ENCODE measurements at places on chromosomes 6 and 20.

GRCh38 chr6:151303231-151303630, 63.5 kb downstream of the AKAP12 start:
- DNase-seq = no peak

DNA sequence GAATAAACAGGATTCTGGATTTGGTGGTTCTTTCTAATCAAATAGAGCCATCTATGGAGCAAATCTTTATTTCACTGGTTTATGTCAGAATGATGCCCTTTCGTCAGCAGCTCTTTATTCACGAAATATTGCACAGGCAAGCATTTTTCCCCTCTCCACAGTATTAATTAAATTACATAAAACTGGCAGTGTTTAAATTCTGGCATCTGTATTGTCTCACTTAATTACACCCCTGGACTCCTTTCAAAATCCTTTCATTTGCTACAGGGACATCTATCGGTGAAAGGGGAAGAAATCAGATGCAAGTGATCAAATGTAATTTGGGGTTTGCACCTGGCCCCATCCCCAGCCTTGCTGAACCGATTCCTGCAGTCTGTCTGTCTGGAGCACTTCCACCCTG, 801.9 kb downstream of the QKI start:
- peak; percentile 24 for DNase-seq

DNA sequence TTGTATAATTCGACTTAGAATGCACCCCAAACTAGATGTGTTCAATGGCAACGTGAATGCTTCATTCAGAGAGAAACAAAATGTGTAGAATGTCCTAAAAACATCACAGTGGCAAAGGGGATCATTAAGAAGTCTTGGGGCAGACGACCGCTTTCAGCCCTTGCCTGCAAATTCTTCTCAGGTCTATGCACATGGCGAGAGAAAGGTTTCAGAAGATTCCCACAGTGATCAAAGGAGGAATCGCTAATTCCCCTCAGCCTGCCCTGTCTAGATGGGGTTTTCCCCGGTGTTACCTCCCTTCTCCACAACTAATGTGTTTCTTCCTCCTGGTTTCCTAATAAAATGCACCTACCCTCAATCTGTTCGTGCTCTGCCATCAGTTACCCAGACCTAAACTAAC, 13.3 kb upstream of the NHSL1 start:
- no peak for DNase-seq

GRCh38 chr6:17716221-17716620, 9.5 kb upstream of the NUP153 start:
- DNase-seq = no peak

DNA sequence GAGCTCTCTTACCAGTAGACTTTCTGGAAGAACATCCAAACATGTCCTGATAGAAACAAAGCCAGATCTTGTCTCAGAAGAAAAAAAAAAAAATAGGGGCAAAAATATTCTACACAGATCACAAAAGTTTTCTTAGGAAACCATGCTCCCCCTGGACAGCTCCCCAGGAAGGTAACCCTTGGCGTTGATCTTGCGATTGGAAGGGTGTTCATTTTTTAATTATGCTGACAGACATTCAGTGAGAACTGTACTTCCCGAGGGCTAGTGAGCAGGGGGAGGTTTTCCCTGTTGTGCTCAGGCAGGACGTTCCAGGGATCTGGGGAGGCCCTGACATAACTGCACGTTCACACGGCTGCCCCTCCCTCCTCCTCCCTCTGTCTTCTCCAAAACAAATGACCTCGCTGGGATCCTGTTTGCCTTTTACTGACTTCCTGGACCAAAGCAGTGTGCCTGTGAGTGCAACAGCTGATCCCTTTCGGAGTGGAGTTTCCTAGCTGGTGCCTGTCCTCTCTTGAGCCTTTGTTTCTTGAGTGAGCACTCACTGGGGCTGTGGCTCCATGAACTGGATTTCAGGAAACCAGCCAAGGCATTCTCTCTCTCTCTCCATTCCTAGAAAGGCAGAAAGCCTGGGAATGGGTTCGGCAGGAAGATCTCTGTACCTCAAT, 46.7 kb downstream of the MARCKS start:
- DNase-seq = no peak

DNA sequence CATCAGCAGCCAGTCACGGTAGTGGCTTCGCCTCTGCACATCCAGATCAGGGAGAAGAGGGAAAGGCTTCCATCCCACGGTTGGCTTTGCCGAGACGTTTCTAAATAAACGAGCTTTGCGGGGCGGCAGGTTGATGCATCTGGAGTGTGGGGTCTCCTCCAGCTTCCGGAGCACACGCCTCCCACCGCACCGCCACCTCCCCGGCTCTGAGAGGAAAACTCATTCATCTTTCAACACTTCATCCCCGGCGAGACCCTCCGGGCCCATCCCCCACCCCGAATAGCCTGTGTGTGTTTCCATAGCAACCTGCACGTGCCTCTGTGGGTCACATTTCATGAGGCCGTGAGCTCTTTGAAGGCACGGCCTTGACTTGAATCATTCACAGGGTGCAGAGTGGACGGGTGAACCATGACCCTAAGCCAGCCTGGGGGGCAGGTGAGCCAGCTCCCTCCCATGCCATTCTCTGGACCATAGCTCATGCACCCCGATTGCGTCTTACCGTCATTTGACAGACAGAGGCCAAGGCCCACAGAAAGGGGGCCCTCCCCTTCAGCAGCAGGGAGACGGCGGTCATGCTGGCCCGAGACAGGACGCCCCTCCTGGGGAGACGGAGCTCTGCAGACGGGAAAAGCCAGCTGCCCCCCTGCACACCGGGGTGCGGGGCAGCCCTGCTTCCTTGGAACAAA, 16.2 kb upstream of the CHRNA4 start:
- DNase-seq = no peak

DNA sequence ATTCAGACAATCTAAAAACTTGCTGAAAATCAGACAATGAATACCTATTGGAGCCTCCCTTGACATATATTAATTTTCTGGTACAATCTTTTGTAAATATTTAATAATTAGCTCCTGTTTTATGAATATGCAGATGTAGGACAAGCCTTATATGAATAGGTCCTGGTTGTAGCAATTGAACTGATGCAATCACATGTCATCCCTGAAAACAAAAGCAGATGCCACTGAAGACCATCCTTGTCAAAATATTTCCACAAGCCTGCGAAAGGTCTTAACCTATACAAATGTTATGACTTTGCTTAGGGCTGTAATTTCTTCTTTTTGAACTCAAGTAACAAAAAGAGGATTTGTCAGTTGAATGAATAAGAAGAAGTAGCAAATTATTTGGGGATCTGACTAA, 722.1 kb downstream of the EYS start:
- no peak for DNase-seq

DNA sequence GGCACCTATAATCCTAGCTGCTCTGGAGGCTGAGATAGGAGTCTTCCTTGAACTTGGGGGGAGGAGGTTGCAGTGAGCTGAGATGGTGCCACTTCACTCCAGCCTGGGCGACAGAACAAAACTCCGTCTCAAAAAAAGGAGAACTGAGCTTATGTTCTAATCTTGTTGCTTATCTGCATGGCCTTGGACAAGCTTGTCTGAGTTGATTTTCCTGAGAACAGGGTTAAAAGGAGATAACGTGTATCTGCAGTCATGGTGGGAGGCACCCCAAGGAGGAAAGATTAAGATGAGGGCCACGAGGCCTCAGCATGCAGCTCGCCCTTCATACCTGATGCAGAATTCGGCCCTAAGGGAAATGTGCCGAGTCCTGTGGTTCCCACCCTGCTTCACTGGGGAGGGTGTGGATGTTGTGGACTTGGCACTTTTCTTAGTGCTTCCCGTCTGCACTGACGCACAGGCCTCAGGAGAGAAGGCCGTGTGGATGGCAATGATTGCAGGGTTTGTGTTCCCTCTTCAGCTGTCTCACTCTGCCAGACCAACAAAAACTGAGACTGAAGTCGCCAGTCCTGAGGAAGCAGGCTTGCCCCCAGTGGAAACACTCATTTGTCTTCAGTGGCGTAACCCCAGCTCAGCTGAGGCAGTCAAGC, 56.3 kb downstream of the EZR start:
- no peak for DNase-seq

DNA sequence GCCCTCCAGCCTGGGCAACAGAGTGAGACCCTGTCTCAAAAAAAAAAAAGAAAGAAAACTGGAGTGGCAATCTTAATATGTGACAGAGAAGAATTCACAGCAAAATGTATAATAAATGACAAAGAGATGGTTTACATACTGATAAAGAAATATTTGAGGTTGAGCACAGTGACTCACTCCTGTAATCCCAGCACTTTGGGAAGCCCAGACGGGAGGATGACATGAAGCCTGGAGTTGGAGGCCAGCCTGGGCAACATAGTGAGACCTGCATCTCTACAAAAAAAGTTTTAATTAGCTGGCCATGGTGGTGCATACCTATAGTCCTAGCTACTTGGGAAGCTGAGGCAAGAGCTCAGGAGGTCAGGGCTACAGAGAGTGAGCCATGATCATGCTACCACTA, 12.4 kb upstream of the DEFB118 start:
- DNase-seq = no peak

DNA sequence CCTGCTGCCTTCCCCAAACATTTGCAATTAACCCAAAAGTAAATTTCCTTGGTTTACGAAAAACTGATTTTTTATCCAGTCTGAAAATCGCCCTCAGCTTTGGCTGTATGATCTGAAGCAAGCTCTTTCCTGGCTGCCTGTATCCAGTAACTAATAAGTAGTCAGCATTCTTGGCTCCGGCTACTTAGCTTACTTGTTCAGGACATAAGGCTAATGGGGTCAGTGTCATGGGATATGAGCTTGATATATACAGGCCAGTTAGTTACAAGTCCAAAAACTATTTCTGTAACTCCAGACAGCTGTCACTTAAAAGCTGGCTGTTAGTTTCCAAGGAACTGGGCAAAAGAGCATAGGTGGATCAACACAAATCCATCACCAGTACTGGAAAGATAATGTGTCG, 56.2 kb downstream of the KHDC1L start:
- DNase-seq = no peak

GRCh38 chr6:45651301-45651700, 273.6 kb upstream of the SUPT3H start:
- DNase-seq = no peak

- no peak for DNase-seq
Measured at GRCh38 chr6:45685076-45685475, 307.3 kb upstream of the SUPT3H start.

- no peak for DNase-seq
Measured at GRCh38 chr6:12993283-12993898, 276.8 kb downstream of the PHACTR1 start.

DNA sequence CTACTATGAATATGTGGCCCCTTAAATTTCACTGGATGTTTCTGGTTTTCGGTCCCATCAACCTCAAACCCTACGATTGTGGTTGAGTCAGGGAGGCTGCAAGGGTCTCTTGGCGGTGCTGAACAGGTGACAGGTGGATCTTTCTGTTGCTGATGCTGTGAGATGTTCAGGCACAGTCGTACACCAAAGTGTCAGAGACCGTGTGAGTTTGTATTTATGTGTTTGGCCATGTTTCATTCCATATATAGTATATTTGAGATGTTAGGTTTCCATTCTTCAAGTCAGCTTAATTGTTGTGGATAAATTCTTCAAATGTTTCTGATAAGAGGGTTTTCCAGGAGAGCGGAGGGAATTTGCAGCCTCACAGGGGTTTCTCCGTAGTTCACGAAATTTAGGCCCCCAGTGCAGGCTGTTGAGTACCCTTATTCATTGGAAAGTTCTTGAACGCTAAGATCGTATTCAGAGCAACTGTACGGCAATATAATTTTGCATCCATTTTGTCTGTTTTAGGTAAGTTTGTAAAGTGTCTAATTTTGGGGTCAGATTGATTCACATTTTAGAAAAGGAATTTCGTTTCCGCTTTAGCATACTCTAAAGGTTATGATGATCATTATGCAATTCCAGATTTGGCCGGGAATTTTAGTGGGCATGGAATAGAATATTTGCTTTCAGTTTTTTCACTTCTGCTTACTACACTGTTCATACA, 1.2 kb downstream of the TAB2 start:
- DNase-seq = no peak

DNA sequence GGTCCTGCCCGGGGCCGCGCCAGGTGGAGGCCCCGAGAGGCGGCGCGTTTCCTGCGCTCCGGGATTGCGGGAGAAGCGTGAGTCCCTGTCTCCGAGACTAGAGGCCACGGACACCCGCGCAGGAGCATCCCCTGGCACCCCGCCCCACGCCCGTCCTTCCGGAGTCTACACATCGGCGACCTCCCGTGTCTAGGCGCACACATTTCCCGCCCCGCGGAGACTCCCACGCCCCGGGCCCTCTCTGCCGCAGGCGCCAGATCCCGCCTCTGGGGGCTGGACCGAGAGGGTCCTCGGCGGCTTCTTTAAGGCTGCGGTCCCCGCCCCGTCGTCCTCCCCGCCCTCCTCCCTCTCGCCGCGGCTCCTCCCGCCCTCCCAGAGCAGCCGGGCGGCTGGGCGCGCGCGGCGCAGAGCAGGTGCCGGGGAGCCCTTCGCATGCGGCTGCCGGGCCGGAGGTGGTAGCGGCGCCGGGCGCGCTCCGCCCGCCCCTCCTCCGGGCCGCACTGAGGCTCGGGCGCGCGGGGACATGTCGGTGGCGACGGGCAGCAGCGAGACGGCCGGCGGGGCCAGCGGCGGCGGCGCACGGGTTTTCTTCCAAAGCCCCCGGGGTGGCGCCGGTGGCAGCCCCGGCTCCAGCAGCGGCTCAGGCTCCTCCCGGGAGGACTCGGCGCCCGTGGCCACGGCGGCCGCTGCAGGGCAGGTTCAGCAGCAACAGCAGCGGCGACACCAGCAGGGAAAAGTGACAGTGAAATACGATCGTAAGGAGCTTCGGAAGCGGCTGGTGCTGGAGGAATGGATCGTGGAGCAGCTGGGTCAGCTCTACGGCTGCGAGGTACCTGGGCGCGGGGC, at the start of gene PPP1R14C:
Gene PPP1R14C (plus strand): TSS at position 375 of the 846 bp plus-strand sequence. CDS start 149 bp downstream, at position 524.
- DNase-seq = peak; percentile 61

GRCh38 chr6:106560996-106561685, 68.2 kb downstream of the RTN4IP1 start:
- no peak for DNase-seq

DNA sequence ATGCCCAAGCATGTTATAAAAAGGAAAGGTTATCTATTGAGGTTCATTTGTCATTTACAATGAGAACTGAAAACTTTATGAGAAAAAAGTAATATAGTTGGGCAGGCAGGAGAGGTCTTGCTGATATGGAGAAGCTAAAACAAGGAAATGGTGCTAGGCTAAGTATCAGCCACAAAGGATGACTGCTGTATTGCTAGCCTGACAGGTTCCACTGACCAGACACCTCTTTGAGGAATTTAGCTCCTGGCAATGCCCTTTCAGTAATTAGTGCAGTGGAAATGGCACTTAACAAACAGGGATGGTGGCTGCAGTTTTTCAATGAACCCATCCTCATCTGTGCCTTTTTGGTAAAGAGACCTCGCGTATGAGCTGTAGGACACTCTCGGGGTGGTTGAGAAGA, 284.4 kb downstream of the ZFAND3 start:
- no peak for DNase-seq

DNA sequence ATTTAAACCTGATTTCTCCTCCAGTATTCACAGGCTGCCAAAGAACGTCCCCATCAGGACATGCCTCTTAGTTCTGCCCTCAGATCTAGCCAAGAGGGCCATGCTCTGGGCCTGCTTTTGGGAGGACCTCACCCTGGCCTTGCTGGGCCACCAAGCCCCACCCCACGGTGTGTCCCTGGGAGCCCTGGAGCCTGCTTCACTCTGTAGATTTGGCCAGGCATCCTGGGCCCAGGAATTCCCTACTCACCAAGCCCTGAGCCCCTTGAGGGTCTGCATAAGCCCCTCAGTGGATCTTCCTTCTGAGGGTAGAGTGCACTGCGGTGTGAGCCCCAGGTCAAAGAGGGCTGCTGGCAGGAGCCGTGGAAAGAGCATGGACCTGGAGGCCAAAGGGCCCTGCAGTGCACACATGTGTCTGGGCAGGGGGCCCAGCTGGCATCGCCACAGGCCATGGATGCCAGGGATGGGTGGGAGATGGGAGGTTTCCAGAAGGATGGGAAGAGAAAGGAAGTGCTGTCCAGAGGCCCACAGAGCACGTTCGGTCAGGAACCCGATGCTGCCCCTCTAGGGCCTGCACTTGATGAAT, 98.0 kb downstream of the DACT2 start:
- DNase-seq = no peak

Data from Ammon's horn (tissue), 1 donor.